Right lung (tissue), 10 donors: ENCODE measurements at places on chromosomes 4 and X. TPM values are rescaled to one million over a fixed set of nuclear protein-coding genes. Genes with fewer than 3 reads are reported as not detected.

GRCh38 chrX:104172121-104172520 is 5.9 kb downstream of the FAM199X start:
- no peak for DNase-seq

GRCh38 chrX:29535212-29536162 is 679.9 kb upstream of the MAGEB2 start:
- DNase-seq = no peak

GRCh38 chr4:41124916-41125548 is 89.3 kb downstream of the APBB2 start:
- no peak for DNase-seq

DNA sequence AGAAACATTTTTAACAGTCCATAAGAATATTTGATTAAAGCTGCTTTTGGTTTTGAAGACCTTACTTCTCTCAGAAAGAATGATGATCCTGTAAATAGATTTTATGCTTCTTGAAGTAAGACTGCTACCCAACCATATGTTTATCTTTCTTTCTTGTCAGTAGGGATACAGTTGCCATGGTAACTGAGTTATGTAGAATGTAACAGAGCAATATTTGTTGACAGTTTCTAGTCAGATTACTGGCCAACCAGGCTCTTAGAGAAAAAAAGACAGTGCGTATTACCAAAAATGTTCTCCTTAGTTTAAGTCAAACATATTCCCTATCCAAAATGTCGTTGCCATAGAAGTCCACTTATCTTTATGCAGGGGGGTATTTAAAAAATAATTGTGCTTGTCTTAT is 456.8 kb downstream of the PRR32 start:
- DNase-seq = no peak

DNA sequence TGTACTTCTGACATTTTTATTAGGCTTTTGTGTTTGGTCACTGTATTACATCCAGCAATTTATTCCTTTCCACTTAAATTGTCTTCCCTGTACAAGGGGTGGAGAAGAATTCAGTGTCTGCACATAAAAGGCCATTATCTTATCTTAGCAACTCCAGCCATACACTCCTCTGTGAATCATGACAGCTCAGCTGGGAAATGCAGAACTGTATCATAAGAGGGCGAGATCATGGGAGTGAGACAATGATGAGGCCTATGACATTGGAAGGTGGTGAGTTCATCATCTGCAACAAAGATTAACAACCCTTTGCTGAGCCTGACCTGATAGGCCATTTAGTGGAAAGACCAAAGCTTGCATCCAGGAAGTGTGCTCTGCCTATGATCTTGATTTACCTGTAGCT is 33.3 kb downstream of the SLIT2 start:
- DNase-seq = no peak

DNA sequence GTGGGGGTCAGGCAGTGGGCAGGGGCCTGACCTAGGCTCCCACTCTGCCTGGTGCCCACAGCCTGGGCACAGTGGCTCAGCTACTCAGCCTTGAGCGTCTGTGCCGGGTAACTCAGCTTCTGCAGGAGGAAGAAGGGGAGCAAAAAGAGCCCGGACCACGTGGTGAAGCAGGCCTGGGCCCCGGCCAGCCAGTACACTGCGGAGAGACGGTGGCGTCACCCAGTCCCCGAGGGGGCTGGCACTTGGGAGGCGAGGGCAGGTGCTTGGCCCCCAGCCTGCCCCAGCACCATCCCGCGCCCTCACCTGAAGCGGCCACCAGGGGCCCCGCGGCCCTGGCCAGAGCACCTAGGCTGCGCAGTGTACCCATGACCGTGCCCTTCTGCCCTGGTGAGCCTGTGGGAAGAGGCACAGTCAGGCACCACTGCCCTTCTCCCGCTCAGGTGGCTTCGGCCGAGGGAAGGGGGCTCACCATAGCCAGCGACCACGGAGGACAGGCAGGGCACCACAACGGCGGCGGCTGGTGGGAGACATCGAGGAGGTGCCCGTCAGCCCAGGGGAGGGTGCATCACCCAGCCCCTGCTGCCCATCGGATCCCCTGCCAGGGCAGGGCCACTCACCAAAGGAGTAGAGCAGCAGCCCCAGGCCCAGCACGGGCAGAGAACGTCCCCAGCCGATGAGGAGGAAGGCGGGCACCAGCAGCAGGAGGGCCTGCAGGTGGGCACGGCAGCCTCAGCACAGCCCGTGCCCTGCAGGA is 32.3 kb downstream of the NOP14 start:
- peak; percentile 72 for DNase-seq

- no peak for DNase-seq
Observed at GRCh38 chr4:2341911-2342652, 76.4 kb downstream of the ZFYVE28 start.

DNA sequence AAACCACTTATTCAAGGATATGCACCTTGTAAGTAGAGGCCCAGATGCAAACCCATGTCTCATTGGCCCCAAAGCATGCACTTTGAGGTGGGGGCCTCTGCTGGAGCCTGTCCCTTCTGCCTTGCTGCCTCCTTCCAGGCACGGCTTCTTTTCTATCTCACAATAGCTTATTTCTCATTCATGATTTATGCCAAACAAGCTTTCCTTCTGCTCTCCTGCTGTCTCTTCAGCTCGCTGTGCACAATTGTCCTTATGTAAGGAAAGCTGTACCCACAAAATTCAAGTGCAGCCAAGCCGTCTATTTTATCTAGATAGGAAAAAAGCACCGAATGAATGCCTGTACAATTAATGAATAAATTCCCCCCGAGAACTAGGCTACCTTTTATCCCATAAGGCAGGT is 124.8 kb upstream of the PACRGL start:
- DNase-seq = no peak

DNA sequence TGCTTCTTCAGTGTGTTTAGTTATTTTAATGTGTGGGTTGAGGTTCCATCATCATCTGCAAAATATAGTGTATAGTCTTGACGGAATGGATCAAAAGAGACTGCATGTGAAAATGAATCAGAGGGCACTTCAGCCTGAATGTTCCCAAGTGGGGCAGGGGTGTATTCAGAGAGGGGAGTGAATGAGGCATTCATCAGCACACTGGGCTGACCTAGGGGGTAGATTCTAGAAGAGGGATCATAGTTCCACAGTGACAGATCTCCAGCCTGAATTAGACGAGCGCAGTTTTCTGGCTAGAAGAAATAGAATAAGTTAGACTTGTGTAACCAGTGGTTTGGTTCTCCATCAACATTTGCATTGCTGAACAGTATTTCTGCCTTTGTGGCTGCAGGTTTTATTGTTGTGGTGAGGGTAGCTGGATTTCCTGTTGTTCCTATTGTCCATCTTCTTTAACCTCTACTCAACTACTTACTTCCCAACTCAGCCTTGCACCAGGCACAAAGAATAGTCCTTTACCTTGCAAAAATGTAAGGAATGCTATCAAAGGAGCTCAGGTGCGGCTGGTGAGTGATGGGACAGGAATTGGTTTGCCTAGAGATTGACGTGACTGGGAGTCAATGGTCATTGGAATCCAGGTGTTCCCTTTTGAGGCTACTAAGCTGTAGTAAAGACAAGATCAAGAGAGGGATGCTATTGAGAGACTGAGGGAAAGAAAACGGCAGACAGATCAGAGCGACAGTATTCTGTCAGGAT is 50.9 kb downstream of the NAP1L5 start:
- DNase-seq = no peak

DNA sequence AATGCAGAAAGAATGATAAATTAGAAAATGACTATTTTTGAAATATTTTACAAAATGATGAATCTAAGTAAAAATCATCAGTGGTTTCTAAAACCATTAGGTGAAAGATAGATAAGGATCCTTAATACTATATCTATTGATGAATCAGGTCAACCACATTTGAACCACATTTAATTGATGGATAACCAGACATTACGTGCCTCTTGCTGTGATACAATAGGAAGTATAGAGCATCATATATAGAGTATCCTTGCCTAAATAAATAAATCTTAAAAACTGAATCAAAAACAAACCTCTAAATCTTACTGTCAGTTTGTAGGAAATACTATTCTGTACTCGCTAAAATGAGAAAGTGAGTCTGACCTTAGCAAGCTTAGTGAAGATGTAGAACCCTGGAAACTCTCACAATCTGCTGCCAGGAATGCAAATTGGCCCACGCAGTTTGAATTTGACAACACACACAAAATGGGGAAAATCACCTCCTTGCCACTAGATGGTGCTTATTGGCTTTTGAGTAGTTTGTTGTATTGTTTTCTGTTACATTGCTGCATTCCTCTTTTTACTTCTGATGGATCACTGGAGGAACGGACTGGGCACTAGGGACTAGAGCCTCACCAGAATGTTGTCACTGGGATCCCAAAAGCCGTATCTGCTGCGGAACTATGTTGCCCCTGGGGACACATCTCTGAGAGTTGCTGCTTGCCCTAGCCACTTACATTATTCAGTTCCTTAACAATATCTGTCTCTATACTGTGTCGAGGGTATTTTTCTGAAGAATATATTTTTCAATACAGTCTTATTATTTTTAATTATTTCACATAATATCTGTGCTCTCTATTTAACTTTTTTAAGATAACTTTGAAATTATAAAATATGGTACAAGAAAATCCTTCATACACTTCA is 25.4 kb upstream of the SLAIN2 start:
- no peak for DNase-seq

DNA sequence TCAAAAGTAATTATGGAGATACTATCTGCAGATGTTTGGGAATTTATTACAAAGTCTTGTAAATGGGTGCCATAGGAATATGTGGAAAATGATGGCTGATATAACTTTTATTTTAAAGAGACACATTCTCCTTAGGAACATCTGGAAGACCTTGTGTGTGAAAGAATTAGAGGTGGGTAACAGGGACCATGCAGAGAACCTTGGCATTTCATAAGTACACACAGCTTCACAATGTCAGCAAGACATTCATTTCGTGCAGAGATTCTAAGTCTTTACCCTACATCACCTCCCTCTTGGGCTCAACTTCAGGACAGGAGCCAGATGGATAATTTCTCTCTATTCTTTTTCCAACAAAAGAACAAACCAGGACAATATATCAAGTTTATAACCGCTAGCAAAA is 458.1 kb upstream of the INTU start:
- no peak for DNase-seq

DNA sequence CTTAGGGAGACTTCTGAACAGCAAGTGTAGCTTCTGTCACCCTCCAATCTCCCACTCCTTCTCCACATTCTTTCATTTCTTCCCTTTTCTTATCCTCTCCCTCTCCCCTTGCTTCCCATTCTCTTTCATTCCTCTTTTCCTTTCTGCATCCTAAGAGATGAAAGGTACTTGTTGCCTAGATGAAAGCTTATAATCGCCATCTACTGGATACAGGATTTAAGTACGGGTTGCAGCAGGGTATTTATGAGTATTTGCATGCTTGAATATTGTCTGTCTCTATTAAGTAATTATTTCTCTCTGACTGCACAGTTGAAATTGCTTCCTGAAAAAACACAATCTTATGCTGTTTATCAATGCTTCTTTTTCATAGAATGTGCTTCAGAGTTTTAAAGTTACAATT is 174.0 kb upstream of the TENT5D start:
- DNase-seq = no peak

GRCh38 chr4:87049508-87049907 is 114.7 kb downstream of the AFF1 start:
- no peak for DNase-seq

- no peak for DNase-seq
Observed at GRCh38 chr4:165631208-165631894, 241.7 kb upstream of the TLL1 start.

GRCh38 chr4:109886303-109886702 is 26.4 kb upstream of the EGF start:
- no peak for DNase-seq

- no peak for DNase-seq
Observed at GRCh38 chr4:15414551-15415091, 13.2 kb upstream of the C1QTNF7 start.

- peak; percentile 51 for DNase-seq
Observed at GRCh38 chrX:136251041-136251991, at the start of gene MAP7D3. Gene MAP7D3, minus strand, starts transcription at chrX:136251400. Its CDS starts 42 bp downstream, at chrX:136251358.

- DNase-seq = no peak
Observed at GRCh38 chr4:96558466-96558865, 718.6 kb downstream of the PDHA2 start.

DNA sequence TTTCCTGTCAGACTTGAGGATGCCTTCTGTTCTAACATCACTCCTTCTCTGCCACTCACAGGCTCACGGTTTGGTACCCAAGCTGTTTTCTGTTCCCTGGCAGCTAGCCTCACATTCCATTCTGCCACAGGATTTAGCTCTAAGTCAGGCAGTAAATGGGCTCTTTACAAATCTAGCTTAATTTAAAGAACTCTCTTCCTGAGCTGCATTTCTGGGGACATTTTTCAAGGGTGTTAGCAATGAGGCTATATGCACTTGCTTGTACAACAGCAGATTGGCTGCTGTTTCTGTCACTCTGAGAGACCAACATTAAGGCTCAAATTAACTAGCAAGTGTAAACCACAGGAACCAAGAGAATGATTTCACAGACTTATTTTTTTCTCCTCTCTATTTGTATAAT is 337.8 kb upstream of the NOCT start:
- no peak for DNase-seq

DNA sequence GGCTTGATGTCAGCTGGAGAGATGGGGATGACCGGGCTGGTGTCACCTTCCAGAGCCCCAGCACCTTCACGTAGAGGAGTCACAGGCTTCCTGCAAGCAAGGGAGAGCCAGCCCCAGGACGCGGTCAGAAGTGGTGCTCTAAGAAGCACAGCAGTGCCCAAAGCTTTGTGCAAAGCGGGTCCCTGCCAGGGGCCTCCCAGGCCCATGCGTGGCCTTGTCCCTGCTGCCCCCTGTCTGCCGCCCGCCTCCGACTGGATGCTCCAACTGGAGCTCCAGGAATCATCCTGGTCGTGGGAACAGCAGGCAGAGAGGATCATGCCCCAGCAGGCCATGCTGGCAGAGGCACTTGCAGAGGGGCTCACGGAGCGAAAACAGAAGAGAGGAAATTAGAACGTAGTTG is 40.1 kb upstream of the LRPAP1 start:
- no peak for DNase-seq

GRCh38 chr4:19694812-19695211 is 556.9 kb upstream of the SLIT2 start:
- no peak for DNase-seq

DNA sequence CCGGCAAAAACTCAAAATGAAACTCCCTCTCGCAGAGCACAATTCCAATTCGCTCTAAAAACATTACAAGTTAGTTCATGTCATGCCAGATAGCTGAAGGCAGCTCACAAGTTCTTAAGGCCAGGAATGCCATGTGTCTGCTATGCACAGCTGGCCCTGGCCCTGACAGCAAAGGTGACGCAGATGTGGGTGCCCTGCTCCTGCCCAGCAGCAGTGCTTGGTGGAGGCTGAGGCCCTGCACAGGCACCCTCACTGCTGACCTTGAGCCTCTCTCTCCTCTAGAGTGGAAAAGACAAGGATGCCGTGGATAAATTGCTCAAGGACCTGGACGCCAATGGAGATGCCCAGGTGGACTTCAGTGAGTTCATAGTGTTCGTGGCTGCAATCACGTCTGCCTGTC is 2.9 kb downstream of the S100P start:
- no peak for DNase-seq

DUSP9 gene
- polyA plus RNA-seq = 0.69 TPM

ZNF732 gene
- polyA plus RNA-seq = 2.1 TPM

TBC1D8B gene
- 7.0 TPM for polyA plus RNA-seq

CTSO gene
- 64.7 TPM for polyA plus RNA-seq

NXF2 gene
- 0.33 TPM for polyA plus RNA-seq

PCYT1B gene
- 6.4 TPM for polyA plus RNA-seq

VSIG1 gene
- 0.59 TPM for polyA plus RNA-seq
